ENCODE measurements at places on chromosomes 11 and 22.

DNA sequence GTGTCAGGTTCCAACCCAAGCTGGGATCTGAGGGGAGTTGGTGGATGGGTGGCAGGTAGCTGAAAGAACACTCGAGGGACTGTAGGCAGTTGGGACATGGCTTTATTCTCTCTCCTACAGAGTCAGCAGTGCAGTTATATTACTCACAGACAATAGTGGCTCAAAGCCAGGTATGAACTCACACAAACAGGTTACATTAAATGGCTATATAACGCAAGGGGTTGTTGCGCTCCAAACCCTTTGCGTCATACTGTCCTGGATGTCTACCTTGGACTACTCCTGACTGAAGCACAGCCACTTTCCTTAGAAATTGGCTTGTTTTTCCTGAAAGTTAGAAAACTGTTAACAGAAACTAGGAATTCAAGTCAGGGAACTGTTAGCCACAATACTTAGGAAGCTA lies 66.4 kb upstream of the OR4B1 start:
- no peak for DNase-seq

DNA sequence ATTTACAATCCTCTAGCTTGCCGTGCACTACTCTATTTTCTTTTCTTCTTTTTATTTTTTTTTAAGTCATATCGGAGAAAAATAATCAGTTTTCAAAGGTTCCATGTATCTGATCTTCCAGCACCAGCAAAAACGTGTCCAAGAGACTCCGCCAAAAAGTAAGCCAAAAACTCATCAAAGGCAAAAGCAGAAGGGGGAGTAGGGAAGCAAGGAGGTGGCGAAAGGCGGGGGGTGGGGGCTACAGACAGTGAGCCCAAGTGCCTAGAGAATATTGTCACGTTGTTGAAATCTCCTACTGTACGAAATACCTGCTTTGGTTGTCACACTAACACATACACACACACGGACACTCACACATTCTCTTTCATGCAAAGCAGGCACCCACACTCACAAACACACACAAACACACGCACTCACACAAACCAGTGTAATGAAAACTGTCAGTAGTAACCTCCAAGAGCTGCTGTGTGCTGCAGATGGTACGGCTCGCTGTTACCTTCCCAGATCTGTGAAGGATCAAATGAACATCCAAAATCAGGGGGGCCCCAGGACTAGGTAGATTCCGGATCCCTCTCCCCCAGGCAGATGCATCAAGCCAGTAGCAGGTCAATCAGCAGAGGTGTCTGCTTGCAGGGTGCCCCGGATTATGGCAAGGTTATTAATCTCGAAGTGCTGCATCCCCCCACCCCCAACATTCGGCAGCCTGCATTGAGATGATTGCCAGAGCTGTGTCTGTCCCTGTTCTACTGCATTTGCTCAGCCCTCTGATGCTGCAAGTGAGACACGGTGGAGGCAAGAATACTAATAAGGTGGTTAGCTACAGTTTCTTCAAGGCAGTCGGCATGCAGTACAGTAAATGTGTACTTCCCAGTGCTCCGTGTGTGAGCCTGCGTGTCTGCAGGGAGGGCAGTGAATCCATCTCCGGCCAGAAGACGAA lies at the start of gene LRRC4C:
LRRC4C (minus strand) TSS at position 188 of the 937 bp plus-strand sequence.
- no peak for DNase-seq

- DNase-seq: peak; percentile 56
Measured at GRCh38 chr11:22539821-22540256, 85.8 kb downstream of the FANCF start.

- DNase-seq: peak; percentile 97
Measured at GRCh38 chr11:128506999-128507611, 80.3 kb downstream of the ETS1 start.

GRCh38 chr11:129997513-129997912 lies 5.1 kb downstream of the PRDM10 start:
- no peak for DNase-seq

- peak; percentile 97 for DNase-seq
Measured at GRCh38 chr11:27472398-27473016, at the start of gene LGR4. Gene LGR4, minus strand, starts transcription at chr11:27472790. Its CDS starts 488 bp downstream, at chr11:27472302.

DNA sequence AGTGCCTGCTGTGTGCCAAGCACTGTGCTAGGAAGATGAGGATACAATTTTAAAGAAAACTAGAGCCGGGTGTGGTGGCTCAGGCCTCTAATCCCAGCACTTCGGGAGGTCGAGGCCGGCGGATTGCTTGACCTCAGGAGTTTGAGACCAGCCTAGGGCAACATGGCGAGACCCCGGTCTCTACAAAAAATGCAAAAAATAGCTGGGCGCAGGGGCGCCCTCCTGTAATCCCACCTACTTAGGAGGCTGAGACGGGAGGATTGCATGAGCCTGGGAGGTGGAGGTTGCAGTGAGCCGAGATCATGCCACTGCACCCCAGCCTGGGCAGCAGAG lies 8.3 kb downstream of the TPBGL start:
- no peak for DNase-seq

Measured in fibroblast of skin of scalp (primary cell).